Stimulated activated naive CD8-positive, alpha-beta T cell treated with anti-CD3 and anti-CD28 coated beads, Interleukin-15, Interleukin-2, amounts not matched to agents 100 U/mL and 50 U/mL, for 24 hours (primary cell): ENCODE measurements at places on chromosomes 2 and 18.

DNA sequence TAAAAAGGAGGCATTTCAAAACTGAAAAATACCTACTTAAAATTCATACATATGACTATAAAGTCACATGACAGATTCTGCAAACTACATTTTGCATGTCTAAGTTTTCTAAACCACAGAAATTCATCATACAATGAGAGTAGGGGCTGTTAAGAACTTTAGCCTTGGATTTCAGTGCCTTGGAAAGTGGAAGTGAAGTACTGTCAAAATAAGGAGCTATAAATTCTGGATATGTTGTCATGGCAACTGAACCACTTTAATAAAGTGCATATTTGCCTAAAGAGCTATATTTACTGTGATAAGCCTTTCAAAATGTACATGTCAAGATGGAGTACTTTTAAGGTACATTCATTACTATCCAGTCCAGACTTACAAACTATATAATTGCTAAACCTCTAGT is 227.1 kb downstream of the RAB3GAP1 start:
- no peak for DNase-seq

DNA sequence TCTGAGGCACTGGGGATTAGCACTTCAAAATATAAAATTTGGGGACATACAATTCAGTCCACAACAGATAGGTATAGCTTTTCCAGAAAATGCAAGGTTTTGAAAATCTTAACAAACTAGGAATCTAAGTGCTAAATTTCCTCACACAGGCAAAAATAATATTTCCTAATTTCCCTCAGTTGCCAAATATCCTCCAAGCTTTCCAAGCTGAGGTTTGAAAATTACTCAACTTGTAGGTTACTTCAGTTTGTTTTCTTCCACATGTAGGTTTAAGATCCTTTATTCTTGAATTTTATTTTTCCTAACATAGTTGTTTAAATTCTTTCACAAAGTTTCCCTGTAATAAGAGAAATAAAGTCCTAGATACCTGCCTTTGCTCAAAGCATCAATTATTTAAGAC is 192.9 kb upstream of the NRXN1 start:
- DNase-seq = no peak

GRCh38 chr18:21490748-21491147 is 109.8 kb downstream of the ESCO1 start:
- DNase-seq = no peak

GRCh38 chr2:85986121-85986520 is 97.3 kb upstream of the ST3GAL5 start:
- DNase-seq = no peak

DNA sequence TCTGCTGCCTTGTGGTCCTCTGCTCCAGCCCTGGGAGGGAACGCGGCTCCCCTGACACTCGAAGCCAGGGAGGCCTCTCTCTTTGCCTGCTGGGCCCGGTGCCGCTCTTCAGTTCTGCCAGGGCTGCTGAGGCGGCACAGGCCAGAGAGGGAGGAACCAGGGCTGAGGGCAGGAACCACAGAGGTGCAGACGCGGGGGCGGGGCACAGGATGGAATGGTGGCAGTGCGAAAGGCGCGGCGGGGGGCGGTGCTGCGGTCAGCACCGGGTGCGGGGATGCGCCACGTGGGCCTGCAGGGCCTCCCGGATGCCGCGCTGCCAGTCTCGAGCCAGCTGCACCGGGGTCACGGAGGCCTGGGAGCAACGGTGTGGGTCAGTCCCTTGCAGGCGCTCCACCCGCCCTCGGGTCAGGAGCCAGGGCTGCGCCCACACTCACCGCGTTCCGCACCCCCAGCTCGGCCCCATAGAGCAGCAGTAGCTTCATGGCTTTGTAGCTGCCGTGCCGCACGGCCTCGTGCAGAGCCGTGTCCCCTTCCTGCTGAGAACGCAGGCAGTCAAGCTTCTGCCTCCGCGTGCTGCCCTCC is 4.4 kb downstream of the ANKRD23 start:
- DNase-seq = peak; percentile 83

DNA sequence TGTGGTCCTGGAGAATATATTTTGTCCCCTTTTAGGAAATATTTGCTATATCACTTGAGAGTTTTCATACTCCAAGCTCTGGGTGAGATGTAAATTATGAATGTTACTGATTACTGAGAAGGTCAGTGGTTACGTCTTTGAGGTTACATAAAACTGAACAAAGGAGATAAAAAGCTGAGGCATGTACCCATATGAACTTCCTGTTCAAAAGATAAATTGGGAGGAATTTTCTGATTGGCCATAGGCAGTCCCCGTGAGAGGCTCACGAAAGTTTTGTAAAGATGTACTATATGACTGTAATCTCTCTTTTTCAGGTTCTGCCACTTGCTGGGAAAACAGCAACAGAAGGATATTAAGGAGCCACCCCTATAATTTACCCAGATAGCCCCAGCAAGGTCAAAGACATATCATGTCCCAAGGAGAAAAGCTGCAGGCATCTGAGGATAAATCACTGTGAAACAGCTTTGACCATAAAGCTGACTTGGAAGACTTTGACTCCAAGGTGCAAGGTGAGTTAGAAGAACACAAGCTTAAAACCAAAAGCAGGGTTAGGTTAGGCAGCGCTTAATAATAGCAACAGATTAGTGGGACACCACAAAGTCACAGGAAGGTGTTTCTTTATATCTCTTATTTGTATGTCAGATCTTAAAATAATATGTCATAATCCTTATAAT is 90.4 kb downstream of the OSBPL6 start:
- DNase-seq = no peak

DNA sequence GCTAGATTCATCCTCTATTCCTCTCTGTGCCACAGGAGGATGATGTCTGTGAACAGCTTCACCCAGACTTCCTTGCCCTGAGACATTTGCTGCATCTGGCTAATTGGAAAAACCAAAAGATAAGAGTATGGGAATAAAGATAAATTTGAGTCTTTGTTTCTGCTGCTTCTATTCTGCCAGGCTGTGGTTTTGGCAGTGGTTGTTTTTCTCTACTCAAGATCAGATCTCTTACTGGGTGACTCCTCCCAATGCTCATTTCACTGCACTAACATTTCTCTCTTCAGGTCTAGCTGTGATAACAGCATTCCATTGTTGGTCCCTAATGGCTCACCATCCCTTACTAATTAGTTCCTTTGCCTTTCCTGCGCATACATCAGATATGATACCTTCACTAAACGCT is 89.5 kb downstream of the CALCRL start:
- DNase-seq = no peak

GRCh38 chr2:98772536-98772935 is 41.6 kb upstream of the MGAT4A start:
- no peak for DNase-seq

GRCh38 chr18:74946646-74947375 is 262.1 kb downstream of the PTGR3 start:
- DNase-seq = no peak

GRCh38 chr2:162301151-162301804 is 17.2 kb downstream of the IFIH1 start:
- peak; percentile 58 for DNase-seq

- no peak for DNase-seq
Measured at GRCh38 chr2:140349695-140350094, 1569.5 kb upstream of the NXPH2 start.

DNA sequence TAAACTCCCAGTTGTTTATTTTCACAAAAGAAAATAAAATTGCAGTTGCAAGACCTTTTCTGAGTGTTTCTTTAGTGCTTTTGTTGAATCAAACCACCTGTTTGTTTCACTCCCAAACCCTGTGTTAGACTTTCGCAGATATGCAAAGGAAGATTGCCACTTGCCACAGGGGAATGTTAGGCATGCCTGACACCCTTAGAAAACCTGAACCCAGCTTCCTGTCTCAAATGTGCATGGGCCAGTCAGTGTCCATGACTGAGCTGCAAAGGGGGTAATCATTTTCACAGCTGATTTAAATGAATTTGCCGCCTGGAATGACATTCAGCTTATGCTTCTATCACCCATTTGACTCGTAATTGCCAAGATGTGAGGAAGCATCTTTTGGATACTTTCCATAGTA is 17.5 kb downstream of the TGOLN2 start:
- no peak for DNase-seq

DNA sequence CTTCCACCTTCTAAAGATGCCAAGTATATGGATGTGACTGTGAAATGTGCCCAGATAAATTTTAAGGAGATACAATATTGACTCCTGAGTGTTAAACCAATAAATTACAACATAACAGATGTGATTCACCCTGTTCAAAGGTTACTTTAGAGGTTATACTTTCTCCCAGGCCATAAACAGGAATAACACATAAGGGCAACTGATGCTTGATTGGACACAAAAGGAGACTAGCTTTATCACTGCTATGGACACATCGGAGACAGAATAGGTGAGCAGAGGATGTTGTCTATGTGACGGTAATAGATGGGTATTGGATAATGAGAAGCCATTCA is 31.9 kb upstream of the SLC25A52 start:
- no peak for DNase-seq

DNA sequence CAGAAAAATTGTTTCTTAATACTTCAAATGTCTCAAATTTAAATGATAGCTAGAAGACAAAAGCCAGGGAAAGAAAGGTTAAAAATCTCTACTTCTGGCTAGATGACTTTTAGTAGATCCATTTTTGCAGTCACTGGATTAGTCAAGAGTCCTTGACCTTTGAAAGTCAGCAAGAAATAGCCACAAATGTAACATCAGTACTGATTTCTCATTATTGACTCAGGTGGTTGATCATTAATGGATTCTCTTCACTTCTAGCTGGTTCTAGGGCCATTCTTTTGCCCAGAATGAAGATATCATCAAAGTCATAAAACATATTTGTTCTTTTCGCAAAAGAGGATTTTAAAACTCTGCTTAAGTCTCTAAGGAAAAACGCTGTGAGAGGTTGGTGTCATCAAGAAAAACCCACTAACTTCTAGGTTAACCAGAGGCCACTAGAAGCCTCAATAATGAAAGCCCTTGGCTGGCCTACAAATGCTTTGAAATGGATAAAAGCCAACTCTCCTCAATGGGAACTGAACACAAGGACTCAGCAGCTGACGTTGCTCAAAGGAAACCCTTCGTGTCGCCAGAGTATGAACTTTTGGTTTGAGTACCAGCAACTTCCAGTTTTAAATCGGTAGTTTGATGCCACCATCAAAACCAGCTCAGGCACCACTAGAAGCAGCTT is 66.3 kb downstream of the IRS1 start:
- no peak for DNase-seq

GRCh38 chr2:10303181-10303693 is 533 bp downstream of the HPCAL1 start:
- DNase-seq = no peak

DNA sequence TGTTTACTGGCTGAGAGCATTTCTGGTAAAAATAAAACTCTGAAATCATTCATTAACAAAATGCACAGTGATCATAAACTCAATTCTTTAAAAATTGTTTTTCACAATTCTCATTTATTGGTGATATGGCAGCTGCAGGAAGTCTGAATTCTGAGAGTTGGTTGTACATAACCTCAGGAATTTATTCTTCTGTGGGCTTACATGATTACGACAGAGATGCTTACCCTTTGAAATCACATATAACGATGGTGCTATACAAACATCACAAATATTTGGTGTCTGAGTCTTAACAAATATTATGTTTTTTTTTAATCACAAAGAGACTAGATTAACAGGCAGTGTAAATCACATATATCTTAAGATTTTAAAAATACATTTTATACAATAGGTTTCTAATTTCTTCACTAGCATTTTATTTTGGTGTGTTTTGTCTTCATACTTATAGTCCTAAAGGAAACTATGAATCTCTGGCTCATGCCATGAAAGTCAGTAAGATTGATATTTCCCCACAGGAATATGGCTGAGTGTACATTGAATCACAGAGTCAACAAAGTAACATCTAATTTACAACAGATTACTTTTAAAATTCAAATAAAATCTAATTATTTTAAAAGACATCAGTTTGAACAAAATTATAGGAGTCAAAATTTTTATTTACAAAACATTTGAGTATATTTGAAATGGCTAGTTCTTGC is 318.8 kb upstream of the THUMPD2 start:
- no peak for DNase-seq

DNA sequence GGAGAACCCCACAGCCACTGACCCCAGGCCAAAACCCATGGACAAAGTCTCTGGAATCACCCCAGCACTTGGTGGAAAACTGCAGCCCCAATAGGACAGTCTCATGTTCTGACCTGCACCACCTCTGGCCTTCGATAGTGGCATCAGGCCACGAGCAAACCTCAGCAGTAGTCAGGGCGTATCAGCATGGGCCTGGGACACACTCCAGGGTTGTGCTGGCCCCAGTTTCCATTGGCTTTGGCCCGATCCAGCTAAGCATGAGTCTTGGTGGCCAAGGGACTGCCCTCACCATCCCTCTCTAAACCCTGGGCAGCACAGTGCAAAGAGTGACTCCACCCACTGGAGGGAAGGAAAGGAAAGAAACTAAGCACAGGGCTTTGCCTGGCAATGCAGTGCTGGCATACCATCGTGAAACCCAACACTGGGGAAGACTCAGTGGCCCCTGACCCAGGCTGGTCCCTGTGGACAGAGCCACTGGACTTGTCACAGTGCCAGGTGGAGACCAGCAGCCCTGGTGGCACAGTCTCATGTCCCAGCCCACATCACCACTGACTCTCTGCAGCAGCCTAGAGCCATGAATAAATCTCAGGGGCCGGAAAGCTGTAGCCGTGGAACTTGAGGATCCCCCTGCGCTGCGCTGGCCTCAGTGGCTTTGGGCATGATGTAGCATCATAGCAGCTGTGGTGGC is 46.3 kb downstream of the ZNF519 start:
- no peak for DNase-seq

DNA sequence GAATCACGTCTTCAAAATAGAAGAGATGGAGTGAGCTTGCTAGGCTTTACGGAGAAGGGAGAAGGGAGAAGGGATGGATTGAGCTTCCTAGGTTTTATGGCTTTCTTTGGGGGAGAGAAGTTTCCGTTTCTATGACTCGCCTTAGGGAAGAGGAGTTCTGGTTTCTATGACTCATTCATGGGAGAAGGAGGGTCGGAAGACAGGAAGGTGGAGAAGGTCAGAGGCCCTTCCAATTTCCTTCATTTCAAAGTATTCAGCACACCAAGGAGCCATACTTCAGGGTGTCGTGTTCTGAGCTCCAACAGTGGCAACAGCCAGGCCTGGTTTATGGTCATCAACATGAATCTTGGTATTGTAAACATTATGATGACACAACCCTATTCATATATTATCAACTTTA is 284.7 kb upstream of the VWC2L start:
- no peak for DNase-seq

DNA sequence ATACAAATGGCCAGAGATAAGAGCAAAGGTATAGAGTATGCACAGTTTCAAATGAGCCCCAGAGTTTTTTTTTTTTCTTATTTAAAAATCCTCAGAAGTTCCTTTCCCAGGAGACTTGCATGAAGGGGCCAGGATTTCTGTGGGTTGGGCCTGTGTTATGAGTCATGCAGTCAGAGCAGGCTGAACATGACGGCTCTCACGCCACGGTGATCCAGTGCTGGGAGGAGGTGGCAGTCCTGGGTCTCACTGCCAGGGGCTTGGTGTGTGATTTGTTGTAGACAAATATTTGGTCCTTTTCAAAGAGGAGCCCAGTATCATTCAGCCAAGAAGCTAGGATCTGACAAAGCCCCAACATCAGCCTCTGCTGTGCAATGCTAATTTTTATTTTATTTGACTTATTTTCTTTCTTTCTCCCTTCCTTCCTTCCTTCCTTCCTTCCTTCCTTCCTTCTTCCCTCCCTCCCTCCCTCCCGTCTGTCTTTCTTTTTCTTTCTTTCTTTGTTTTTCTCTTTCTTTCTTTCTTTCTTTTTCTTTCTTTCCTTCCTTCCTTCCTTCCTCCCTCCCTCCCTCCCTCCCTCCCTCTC is 10.4 kb upstream of the KCNE4 start:
- no peak for DNase-seq
